ENCODE measurements at places on chromosomes 2 and 18.

- DNase-seq, result no peak
These were observed 90.1 kb downstream of the GAREM1 start for GRCh38 chr18:32380559-32380958.

DNA sequence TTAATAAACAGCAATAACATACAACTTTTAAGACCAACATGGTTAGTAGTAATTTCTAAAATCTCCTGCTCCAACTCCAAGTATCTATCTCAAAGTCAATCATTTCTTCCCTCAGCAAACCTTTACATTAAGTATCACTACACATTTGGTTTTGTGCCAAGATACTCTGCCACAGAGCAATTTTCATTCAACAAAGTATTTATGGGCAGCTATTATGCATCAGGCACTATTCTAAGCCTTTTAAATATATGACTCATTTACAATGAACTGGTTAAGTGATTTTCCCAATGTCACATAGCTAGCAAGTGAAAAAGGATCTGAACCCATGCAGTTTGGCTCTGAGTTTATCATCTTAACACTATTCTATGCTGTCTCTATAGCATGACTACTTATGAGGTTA, 264.3 kb downstream of the NOL4 start:
- DNase-seq, result peak; percentile 2

GRCh38 chr18:34562252-34562870, 147.7 kb upstream of the DTNA start:
- DNase-seq, result no peak

- DNase-seq, result no peak
These were observed 464.0 kb downstream of the FBXO15 start for GRCh38 chr18:73683409-73684238.

GRCh38 chr2:98454073-98454472, 9.4 kb downstream of the INPP4A start:
- DNase-seq, result no peak

Data from astrocyte of the spinal cord (primary cell).